ENCODE measurements at places on chromosomes 4 and X. TPM values are rescaled to one million over a fixed set of nuclear protein-coding genes. Genes with fewer than 3 reads are reported as not detected.

DNA sequence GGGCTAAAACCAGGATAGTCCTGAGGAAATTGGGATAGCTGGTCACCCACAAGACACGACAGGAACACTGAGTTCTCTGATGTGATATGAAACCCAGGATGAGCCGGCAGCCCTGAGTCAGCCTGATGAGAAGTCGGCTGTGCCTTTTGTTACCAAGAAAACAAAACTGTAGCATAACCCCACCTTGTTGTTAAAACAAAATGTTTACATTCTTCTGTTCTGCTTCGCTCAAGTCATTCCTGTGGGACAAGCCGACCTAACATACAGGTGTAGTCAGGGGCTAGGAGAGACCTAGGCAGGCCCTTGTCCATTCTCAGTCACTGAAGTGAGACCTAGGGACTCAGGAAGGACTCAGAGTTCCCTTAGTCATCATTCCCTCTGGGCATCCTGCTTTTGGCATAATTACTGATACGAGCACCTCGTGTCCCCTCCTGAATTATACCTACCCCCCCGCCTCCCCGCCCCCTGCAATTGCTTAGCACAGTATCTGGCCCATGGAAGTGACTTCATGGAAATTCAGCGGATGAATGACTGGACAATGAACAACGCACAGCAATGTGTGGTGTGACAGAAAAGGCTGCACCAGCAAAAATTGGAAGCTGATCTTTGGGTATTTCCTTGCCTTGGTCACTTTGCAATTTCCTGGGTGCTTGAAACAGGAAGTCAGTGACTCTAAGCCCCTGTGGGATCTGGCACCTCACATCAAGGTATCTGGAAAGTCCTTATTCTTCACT lies 31.9 kb upstream of the TLR2 start:
- no peak for DNase-seq

DNA sequence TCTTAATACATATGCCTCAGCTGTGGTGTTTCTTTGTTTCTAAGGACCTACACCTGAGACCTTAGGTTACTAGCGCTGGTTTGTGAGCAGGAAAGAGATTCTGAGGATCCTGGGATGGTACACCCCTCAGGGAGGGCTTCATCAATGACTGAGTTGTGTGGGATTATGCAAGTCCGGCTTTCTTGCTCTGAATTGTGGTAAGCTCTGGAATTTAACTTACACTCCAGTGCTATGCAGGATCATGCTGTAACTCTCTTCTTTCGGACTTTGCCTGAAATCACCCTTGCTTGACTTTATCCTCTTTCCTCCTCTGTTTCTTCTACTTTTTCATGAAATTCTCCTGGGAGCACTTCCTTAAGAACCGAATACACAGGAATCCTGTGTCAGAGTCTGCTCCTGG lies 431.5 kb upstream of the BOD1L1 start:
- no peak for DNase-seq

- no peak for DNase-seq
These were observed 365.3 kb downstream of the MAPK10 start for GRCh38 chr4:85994576-85994975.

GRCh38 chr4:155094201-155094820 lies 114.1 kb upstream of the NPY2R start:
- DNase-seq, result no peak

DNA sequence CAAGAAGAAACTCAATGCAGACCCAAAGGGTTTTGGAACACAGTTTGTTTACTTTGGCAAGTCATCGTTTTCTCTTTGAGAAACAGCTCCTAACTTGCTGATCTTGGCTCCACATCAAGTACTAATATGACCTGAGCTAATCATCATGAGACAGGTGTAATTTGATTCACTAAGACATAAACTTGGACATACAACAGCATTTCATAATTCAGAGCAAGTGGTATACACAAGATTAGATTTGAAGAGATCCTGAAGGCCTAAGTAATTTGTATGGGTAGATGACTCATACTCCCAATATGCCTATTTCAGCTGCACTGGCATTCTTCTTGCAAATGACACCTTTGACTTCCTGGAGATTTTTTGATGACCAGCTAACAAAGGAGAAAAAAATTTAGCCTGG lies 1521.7 kb downstream of the RPA4 start:
- no peak for DNase-seq

DNA sequence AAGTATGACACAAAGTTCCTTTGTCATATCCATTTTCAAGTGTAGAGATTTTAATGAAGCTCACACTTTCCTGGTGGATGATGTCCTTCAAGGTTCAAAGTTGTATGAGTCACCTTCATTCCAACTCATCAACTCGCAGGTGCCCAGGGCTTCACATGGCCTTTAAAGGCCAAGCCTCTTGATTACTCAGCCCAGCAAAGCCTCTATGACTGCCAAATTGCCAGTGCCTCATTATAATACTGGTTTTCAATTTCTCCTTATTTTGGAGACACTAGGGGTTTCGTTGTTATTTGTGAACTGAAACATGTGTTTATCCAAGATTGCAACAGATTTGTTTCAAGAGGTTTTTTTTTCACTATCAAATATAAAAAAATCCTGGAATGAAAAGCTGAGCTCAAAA lies 45.9 kb upstream of the PPP3CA start:
- no peak for DNase-seq

The C4orf50 gene
- not detected for polyA plus RNA-seq

The CLCN4 gene
- polyA plus RNA-seq, result 0.08 TPM
